ENCODE measurements at places on chromosomes 2 and 18. TPM values are rescaled to one million over a fixed set of nuclear protein-coding genes. Genes with fewer than 3 reads are reported as not detected.

Gene SLC35F6
- polyA plus RNA-seq: 14.1 TPM

GRCh38 chr2:26284132-26284531 is 39.4 kb downstream of the HADHB start:
- peak; percentile 17 for DNase-seq

DNA sequence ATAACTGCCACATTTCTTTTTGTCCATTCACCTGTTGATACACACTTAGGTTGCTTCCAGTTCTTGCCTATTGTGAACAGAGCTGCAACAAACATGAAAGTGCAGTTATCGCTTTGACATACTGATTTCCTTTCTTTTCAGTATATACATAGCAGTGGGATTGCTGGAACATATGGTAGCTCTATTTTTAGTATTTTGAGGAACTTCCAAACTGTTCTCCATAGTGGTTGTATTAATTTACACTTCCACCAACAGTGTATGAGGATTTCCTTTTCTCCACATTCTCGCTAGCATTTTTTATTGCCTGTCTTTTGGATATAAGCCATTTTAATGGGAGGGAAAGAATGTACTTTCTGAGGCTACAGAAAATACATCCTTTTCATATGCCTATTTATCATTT is 167.4 kb downstream of the GULP1 start:
- no peak for DNase-seq

Gene EFR3B
- polyA plus RNA-seq: 6.2 TPM

Gene SERPINB11
- not detected for polyA plus RNA-seq

- no peak for DNase-seq
These were observed 182.4 kb downstream of the NEDD4L start for GRCh38 chr18:58226429-58226828.

DNA sequence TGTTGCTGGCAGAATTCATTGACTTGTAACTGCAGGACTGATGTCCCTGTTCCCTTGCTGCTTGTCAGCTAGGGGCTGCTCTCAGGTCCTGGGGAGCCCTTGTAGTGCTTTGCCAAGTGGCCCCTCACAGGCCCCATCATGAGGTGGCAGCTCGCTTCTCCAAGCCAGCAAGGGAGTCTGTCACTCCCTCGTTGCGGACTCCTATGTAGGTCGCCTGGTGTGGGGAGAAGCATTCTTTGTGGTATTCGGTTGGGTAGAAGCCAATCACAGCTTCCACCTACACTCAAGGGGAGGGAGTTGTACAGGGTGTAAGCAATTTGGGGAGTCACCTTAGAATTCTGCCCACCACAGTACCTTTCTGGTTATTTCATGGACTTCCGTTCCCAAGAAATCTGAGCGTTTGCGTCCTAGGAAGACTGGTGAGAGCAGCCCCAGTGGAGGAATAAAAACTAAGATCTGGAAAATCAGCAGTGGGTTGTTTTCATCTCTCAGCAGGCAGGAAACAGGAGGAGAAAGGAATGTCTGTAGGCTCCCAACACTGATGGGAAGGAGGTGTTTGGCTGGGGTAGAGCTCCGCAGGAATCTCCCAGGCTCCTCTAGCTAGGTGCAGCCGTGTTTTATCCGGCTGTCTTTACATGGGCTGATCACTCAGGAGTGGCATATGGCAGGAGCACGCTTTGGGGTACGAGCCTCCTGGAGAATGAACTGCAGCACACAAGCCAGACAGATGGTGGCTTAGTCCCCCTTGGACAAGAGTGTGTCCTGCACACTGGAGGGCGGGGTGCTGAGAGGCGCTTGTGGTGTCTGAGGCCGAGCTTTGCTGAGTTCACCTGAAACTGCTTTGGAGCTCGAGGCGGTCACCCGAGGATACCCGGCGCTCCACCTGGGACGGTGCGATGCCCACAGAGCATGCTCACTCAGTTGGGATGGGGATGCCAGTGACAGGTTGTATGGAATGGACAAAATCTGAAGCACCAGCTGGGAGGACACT is 58.3 kb downstream of the LDLRAD4 start:
- DNase-seq: no peak
